Naive B cell (primary cell): ENCODE measurements at places on chromosomes 7 and 10.
A peak's percentile ranks its signal among the peaks of the same experiment; 100 is the strongest.

DNA sequence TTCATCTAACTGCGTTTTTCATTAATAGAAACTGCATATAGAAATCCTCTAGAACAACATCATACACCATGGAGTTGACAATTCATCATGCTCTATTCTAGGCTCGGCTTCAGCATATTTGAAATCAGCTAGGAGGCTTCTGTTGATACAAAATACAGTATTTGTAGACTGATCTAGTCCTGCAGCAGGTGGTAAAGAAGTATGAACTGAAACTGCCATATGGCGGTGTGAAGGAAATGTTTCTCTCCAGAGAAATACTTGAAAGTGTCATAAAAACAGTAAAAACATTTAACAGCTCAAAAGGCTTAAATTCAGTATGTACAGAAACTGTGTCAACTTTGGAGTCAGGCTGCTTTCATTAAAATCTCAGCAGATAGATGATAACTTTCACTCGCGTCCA, 32.0 kb upstream of the MYO3A start:
- peak; percentile 17 for DNase-seq

- DNase-seq: no peak
Observed at GRCh38 chr7:75876126-75876881, 2.5 kb upstream of the RHBDD2 start.

GRCh38 chr7:108455998-108456677, at the start of gene NRCAM:
Gene NRCAM, minus strand, starts transcription at chr7:108456436. Its CDS starts 216,372 bp downstream, at chr7:108240064.
- DNase-seq: peak; percentile 38

DNA sequence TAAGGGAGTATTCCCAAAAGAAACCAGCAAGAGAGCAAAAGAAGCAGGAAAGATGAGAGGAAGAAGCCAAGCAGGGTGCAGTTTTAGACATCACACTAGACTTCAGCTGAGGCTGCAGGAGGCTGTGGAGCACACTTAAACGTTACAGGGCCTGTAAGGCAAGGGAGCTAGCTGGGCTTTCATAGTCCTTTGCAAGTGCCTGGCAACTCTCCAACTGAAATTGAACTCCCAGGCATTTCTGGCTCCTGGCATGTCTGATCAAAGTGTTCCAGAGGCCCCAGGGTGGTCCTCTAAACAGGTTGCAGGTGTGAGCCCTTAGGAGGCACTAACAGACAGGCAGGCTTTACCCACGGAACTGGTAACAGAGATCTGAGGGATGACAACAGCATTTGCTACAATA, 750.2 kb downstream of the XPNPEP1 start:
- no peak for DNase-seq
